ENCODE measurements at places on chromosomes 4 and X.

GRCh38 chrX:133493366-133493765 is 78.1 kb upstream of the GPC4 start:
- DNase-seq, result no peak

GRCh38 chr4:40710484-40711254 is 39.1 kb upstream of the NSUN7 start:
- no peak for DNase-seq

GRCh38 chrX:140766024-140766611 is 56.6 kb downstream of the LINC00632 start:
- DNase-seq, result peak; percentile 49

- DNase-seq, result no peak
These were observed 37.1 kb upstream of the MTNR1A start for GRCh38 chr4:186592445-186592844.

DNA sequence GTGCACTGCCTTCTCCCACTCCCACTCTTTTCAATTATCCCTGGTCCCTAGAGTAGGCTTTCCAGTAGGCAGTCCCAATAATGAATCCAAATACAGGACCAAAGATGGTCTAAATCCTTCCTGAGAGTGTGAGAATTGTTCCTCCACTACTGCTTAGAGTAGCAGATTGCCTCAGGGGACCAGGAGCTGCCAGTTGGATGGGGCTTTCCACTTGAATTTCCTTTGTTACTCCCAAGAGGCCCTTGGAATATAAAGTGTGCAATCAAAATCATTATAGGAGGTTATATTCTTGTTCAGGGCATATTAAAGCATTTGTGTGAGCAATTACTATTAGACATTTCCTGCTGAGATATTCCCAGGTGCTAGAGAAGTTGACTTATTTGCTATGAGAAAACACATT is 156.6 kb upstream of the TLL1 start:
- DNase-seq, result no peak

DNA sequence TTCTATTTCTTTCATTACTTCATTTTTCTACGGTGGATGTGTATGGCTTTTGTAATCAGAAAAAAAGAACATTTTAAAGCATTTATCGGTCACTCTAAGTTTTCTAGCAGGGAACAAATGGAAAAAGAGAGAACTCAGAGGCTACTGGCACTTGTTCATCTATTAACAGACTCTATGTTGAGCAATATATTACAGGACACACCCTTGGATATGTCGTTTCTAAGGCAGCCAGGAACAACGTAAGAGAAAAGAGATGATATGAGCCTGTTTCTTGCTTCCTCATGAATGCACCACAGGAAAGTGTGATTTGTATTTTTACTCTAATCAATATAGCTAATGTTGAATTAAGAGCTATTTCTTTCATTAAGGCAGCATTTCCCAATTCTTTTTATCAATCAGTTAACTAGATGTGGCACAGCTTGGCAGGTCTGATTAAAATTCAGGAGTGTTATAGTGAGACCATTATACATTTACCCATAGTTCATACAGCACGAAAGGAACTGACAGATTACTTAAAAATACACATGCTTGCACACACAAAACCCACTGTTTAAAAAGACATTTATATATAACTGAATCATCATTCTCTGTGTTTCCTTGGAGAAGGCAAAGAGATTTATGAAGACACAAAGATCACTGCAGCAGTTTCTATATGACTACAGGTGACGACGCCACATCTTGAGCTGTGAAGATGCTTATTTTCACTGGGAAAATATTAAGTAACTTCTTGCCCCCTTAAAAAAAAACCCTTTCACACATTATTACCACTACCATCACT is 13.0 kb downstream of the RAB9B start:
- no peak for DNase-seq

GRCh38 chrX:149799938-149800337 is 18.2 kb downstream of the MAGEA9 start:
- no peak for DNase-seq

DNA sequence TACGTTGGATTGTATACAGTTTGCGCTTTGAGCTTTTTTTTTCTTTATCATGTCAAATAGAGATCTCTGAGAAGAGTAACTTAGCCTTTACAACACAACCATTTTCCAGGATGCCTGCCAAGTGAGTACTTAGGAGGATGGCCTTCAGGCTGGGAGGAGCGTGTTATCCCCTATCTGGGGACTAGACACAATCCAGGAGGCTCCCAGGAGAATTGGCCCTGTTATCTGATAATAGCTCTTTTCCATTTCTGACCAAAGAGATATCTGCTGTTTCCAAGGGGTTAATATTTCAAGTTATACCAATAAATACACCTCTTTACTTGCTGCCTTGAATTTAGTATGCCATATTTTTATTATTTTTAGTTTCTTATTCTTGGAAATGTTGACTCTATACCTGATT is 169.5 kb upstream of the SMARCAD1 start:
- no peak for DNase-seq

DNA sequence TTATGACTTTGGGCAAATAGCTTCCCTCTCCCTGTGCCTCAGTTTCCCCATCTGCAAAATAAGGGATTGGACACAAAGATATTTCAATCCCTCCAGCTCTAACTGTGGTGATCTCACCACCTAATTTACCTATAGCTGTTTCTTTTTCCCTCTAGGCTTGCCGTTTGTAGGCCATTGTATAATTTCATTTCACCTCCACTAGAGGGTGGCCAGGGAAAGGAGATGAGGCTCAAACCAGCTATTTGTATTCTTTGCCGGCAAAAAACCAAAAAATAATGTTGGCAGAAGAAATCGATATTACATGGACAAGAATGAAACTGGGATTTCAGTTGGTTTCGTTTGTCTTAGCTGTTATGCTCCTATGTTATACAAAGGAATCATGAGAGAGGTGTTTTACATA is 36.1 kb upstream of the DOCK11 start:
- peak; percentile 4 for DNase-seq

DNA sequence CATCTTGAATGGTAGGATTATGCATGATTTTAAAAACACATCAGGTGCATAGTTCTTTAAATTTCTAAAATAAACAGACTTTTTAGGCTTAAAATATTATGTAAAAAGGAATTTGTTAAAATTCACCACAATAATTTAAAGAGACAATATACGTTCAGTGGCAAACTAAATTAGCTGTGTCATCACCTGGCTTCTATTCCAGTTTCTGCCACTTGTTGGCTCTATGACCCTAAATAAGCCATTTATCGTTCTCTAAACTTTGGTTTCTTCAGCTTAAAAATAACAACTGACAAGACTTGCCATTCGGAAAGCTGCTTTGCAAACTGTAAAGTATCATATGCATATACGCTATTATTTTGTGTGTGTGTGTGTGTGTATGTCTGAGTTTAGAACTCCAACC is 141.3 kb downstream of the MGST2 start:
- no peak for DNase-seq

GRCh38 chr4:128700659-128701350 is 108.7 kb upstream of the JADE1 start:
- no peak for DNase-seq

GRCh38 chr4:187108845-187109244 is 385.2 kb upstream of the FAT1 start:
- no peak for DNase-seq

DNA sequence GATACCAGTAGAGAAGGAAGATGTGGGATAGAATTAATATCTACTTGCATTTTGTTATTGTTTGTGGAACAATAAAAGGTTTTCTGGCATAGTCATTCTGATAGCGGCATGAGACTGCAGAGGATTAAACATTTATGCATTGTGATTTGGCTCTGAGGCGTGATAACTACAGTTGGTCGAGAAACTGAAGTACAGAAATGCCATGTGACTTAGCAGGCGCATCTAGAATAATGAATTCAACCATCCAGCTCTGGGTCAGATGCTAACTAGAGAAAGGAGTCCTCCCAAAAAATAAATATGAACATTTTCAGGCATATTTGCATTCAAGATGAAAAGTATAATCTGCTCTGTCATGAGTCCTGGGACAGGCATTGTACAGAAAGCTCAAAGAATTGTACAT is 62.8 kb downstream of the CCSER1 start:
- no peak for DNase-seq

GRCh38 chrX:139892512-139892911 is 40.3 kb downstream of the ATP11C start:
- DNase-seq, result no peak

DNA sequence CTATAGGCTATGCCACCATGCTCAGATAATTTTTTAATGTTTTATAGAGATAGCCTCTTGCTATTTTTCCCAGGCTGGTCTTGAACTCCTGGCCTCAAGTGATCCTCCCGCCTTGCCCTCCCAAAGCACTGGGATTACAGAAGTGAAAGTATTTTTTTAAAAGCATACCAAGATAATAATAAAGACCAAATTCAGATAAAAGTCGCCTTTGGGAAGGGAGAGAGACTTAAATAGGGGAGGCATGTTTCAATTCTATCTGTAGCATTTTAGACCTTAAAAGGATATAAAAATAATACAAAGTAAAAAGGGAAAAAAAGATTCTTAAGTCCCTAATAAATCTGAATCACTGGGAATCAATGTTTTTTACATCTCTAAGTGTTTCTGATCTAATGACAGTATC is 108.9 kb downstream of the AFAP1 start:
- DNase-seq, result no peak

DNA sequence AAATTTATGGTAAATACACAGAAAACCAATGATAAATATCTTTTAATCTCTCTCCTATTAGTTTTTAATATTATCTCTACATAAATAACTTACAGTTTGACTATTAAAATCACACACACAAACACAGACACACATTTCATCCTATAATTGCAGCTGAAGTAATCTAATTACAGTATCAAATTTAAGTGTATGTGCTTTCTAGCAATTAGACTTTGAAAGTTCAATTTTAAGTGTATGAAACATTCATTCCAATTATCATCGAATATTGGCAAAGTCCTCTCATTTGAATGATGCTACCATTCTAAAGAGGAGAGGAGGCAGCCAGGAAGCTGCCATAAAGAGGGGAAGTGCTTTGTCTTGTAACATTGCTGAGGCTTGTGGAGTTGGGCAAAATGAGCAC is 221.2 kb upstream of the PABPC4L start:
- DNase-seq, result no peak

DNA sequence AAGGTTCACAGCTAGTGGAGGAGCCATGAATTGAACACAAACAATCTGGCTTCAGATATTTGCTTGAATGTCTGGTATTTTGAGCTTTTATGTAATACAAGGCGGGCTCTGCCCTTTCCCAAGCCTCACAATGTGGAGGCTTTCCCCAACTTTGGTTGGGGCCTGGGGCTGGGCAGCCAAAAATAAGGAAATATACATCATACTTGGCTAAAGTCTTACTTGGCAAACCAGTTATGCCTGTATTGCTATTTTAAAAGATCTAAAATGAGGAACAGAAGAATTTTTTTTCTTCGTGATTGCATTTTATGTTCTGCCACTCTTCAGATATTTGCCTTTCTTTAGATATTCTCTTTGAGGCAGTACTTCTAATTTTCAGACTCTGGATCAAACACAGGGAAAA is 26.1 kb downstream of the ARFIP1 start:
- DNase-seq, result no peak

- no peak for DNase-seq
These were observed 204.1 kb downstream of the LDB2 start for GRCh38 chr4:16694173-16694883.

DNA sequence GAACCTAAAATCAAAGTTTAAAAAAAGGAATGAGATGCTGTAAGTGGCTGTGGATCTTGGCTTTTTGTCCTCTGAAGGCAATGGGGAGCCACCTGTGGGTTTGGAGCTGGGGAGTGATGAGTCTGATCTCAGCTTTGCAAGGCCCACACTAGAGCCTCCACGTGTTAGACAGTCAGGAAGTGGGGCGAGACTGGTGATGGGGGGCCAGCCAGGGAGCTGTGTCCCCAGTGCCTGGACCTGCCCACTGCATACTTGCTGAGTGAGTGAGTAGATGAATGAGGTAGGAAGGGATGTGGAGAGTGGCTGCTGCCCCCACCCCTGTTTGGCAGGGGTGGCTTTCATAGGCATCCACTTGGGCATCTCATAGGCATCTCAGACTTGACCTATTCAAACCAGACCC is 84.0 kb downstream of the NHSL2 start:
- DNase-seq, result no peak

DNA sequence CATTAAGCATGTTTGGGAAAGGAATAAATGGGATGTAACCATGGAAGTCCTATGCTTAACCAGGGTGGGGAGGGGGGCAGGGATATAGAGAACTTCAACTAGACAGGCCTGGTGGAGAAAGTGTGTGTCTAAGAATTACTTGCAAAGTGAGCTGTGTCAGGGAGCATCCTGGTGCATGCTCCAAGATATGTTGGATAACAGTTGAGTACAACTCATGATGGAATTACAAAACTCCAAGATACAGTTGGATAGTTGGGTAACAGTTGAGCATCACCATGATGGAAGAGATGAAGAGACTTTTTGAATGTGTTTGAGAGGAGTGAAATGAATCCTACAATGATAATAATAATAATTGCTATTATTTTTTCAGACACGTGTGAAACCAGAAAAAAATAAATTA is 26.1 kb upstream of the ACSL1 start:
- no peak for DNase-seq

DNA sequence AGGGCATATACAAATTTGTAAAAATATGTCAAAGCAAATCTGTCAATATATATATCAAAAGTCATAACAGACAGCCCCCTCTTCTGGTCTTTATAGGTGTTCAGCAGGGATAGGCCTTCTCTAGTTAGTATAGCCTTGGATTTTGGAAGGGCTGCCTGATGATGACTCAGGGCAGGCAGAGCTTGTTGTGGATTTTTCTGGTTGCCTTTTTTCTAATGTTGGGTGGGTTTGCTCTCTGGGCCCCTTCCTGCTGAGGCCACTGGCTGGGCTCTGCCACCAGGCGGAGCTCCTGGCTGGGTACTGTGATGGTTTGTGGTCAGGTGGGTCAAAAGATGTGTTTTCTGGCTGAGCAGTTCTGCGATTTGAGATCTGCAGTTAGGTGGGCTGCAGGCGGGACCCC is 294.2 kb downstream of the GRIA2 start:
- DNase-seq, result peak; percentile 50

DNA sequence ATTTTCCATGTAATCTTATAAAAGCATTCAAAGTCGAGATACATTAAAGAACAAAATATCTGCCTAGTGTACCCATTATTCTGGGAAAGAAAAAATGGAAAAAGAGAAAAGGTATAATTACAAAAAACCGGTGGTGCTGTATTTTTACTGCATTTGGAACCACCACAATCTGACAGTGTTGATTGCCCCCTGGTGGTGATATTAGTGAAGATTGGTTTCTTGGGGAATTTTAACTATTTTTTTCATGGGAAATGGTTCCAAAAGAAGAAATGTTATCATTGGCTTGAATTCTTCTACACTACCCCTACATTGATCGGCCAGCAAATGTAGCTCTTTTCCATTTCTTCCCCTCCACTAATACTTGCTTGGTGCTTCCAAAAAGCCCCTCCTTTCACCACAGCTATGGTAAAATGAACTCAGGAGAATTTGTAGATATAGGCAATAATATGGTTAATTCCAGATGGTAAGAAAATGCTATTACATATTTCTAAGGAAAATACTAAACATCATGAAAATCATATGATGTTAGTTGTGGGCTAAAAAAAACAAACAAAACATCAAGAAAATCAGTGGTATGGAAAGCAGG is 50.0 kb downstream of the COX18 start:
- DNase-seq, result peak; percentile 36

GRCh38 chr4:589219-589963 is 13.3 kb upstream of the TMEM271 start:
- DNase-seq, result no peak

- DNase-seq, result no peak
These were observed 393.5 kb downstream of the GPM6A start for GRCh38 chr4:175418516-175418915.

GRCh38 chrX:109719264-109719663 is 13.8 kb downstream of the ACSL4 start:
- no peak for DNase-seq

GRCh38 chr4:165506849-165507248 is 128.0 kb downstream of the CPE start:
- no peak for DNase-seq
